Endodermal cell (in vitro differentiated cells): ENCODE measurements at places on chromosomes 1 and 21.

DNA sequence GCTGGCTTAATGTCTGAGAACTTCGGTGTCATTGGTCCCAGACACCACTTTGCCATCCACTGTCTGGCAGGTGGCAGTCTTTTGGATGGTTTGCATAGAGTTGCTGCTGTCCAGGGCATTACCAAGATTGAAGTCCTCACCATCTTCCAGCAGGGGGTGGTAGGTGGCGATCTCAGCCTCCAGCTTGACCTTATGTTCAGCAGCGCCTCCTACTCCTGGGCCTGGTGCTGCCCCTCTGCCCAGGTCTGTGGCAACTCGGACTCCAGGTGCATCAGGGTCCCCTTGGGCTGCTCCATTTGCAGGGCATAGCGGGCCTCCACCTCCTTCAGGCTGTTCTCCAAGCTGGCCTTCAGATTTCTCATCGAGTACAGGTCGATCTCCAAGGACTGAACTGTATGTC lies 573.3 kb upstream of the NCAM2 start:
- peak; percentile 77 for DNase-seq

- no peak for DNase-seq
Measured at GRCh38 chr1:219185486-219186117, 11.9 kb downstream of the LYPLAL1 start.

DNA sequence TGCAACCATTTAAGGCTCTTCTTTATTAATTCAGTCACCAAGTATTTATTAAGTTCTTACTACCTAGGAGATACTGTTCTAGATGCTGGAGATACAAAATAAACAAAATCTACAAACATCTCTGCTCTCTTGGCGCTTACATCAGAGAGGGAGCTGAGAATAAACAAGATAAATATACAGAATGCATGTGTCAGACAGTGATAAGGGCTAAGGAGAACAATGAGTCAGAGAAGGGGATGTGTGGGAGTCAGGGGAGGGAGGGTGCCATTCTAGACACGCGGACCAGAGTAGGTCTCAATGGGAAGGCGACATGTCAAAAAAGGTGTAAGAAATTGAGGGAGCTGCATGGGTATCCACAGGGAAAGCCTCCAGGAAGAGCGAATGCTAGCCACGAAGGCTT lies 393.2 kb downstream of the RWDD3 start:
- no peak for DNase-seq

DNA sequence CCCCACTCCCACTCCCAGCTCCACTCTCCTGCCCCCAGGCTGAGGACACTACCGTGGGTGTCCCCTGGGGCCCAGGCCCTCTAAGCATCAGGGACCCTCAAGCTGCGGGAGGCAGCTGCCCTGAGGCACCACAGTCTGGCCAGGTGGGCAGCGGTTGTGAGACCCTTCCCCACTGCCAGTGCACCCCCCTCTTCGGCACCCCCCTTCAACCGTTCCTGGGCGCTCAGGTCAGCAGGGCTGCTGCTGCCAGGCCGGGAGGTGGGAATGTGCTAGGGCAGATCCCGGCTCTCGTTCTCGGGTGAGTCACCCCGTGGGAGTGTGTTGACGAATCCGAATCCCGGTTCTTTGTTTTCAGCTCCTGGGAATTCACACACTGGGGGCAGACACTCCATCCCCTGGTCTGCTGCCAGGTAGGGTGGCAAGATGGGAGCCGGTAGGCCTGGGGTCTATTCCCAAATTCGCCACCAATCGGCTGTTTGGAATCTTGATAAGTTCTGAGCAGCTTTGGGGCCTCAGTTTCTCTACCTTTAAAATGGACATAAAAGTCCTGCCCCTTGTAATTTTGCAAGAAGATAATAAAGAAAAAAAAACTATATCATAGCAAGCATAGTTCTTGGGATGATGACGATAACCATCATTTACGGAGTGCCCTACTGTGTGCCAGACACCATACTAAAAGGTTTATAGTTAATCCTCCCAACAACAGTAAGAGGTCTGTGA lies 28.5 kb upstream of the CASZ1 start:
- peak; percentile 82 for DNase-seq

GRCh38 chr1:201171063-201172036 lies 17.1 kb upstream of the TMEM9 start:
- DNase-seq: peak; percentile 88
